ENCODE measurements at places on chromosomes 12 and 14.

DNA sequence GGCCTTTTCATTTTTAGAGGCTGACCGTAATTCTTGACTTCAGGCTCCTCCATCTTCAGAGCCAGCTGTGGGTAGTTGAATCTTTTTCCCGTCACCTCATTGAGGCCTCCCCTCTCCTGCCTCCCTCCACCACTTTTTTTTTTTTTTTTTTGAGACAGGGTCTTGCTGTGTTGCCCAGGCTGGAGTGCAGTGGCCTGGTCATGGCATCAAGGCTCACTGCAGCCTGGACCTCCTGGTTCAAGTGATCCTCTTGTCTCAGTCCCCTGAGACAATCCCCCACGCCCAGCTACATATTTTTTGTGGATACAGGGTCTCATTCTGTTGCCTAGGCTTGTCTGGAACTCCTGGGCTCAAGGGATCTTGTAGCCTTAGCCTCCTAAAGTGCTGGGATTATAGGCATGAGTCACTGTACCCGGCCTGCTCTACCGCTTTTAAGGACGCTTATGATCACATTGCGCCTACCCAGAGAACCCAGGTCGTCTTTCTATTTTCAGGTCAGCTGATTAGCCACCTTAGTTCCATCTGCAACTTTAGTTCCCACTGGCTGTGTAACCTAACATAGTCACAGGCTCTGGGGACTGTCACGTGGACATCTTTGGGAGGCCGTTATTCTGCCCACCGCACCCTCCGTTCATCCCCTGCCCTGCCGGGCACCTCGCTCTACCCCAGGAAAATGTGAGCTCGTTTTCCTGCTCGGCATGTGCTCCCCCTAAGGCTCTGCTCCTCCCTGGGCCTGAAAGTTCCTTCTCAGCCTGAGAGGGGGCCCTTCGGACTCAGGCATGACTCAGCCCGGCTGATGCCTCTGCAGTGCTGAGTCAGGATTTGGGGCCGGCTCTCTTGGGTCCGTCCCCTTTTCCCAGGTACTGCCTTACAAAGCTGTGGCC is 13.4 kb downstream of the TNFAIP2 start:
- no peak for DNase-seq

GRCh38 chr12:42283739-42284138 is 42.2 kb downstream of the ZCRB1 start:
- no peak for DNase-seq

DNA sequence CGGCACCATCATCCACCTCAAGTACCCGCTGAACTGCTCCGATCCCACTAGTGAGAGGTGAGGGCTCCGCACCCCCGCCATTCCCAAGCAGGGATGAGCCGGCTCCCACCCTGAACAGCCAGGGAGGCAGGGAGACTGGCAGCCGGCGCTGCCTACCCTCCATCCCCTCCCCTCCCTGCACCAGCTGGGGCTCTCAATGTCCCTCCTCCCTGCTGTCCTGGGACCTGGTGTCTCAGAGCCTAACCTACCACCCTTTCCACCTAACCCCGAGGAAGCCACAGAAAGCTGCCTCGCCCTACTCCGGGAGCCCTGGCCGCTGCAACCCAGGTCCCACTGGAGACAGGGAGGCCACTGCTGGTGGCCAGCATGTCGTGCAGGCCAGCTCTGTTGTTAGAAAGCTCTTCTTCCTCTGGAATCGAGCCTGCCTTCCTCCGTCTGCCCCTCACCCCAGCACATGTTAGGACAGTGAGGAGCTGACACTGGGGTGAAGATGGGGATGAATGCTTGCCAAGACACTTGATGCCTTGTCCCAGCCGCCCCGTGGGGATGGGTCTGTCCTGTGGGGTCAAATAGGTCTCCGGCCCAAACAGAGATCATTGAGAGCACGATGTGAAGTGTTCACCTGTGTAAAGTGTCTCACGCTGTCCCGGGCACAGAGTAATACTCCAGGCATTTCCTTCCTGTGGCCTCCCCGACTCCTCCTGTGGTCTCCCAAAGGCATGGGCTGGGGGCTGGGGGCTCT is 1.1 kb downstream of the PTPN6 start:
- DNase-seq: peak; percentile 18

DNA sequence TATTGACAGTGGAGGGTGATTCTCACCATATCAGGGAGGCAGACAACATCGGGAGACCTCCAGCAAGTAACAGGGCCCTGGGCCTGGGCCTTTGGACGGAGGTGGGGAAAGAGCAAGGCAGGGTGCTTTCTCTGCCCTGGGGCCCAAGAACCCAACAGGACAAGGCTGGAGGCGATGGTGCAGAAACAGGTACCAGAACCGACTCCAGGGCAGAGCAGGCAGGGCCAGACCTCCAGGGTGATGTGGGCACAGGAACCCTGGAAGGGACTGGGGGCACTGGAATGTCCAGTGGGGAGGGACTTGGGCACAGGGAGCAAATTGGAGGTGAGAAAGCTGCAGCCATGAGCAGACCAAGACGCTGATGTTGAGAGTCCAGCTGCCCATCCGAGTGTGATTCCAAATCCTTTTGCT is 44.4 kb downstream of the PRMT8 start:
- DNase-seq: no peak

DNA sequence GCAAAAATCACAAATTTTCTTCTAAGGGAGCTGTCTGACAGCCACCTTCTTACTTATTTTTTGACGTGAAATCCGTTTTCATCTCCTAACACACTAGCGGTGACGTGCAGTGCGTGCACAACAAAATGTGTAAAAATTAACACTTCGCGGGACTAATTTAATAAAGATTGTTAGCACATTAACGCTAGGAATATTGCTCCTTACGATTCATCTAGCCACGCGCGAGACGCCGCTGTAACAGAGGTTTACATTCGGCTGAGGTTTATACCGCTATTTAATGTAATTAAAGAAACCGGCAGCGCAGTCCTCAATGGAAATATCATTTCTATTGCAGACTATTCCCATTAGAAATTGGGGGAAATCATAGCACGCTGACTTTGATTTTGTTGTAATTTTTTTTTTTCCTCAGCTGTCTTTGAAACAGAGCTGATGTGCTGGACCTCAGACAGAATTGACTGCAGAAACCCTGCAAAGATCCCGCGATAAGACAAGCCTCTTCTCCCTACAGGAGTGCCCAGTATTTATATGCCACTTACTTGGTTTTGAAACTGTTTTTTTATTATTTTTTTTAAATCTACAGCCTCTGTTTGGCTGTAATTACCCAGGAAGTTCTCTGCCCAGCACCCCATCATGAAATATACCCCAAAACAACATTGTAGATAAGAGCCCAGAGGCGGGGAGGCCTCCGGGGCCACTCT is 31.2 kb downstream of the BCL11B start:
- DNase-seq: no peak

Data from pancreas (tissue), 10 donors.